CD4-positive, alpha-beta T cell treated with Interleukin-12 subunit alpha and Interleukin-12 subunit beta, for 1 hour (primary cell): ENCODE measurements at places on chromosomes 7 and 10.

DNA sequence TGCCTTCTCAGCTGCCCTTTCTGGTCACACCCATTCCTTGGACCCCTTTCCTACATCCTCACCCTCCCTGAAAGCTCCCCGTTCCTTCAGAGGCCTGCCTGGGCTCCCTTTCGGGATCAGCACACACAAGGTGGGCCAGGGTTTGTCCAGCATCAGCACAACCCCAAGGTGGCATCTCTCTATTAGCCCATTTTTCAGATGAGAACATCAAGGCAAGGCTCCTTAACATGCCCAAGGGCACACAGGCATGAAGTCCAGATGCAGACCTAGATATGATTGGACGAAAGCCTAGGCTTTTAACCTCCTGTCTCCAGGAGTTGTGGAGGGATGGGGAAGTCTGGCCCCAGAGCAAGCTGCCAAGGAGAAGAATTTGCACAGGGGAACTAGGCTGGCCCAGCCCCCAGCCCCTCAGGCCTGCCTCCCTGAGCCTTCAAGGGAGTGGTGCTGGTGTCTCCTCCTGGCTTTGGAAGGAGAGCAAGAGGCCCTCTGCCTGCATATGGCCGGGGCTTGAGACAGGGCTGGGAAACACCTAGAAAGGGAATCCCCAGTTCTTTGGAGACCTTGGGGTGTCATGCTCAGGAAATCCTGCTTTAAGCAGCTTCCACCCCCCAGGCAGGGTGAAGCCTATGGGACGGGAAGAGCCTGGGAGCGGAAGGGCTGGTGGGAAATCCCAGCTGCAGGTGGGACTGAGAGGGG, 9.0 kb upstream of the VSIR start:
- DNase-seq, result no peak

DNA sequence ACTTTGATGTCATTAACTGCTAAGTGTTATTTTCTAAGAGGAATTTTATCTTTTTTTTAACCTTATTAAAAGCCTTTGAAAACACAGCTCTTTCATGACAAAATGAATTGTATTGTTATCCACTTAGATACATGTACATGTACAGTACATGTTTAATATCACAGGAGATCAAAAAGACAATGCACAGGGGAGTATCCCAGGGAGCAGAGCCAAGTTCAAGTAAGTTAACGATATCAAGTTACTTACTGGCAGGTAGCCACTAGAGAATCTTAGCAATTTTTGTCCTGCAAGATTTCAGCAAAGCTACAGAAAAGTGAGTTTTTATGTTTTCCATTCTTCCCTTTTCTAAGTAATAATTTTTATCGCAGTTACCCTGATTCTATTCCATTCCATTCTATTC, 33.9 kb upstream of the ARL4A start:
- DNase-seq, result no peak

DNA sequence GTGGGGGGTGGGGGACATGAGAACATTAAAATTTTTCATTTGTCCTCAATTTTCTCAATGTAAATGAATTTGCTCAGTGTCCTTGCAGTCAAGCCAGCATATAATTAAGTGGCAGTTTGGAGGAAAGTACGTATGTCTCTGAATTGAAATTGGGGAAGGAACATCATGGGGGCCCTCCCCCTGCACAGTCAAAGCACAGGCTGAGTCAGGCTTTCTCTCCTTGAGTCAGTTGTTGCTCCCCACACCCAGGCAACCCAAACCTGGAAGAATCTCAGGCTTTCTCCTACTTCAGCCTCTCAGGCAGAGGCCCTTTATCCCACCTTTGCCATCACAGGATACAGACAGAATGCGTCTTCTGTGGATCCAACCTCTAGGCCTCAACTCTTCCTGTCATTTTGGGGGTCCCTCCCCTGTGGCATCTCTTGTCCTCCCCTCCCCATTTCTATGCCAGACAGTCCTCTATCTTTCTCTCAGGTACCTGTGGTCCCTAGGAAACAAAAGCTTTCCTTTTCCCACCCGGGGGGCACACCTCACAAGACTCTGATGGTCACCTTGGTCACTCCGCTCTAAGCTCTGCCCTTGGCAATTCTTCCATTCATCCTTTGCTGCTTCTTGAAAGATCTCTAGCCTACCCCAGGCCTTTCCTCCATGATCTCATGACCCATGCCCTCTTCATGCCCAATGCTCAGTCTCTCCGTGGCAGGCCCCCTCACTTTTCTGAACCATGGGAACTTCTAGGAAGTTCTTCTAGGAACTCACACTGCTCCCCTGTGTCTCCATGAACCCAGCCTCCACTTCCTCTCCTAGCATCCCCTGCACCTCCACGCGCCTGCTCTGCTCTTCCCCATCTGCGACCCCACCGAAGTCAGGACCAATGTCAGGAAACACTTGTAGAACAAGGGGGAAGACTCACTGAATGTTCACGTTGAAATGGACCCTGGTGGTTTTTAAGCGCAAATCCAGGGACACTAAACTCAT, 40.4 kb downstream of the CREB3L2 start:
- DNase-seq, result no peak

GRCh38 chr10:84194424-84195043, at the start of gene CDHR1:
CDHR1 (plus strand) TSS chr10:84194537; CDS start chr10:84194761, 224 bp downstream.
- DNase-seq, result peak; percentile 62

GRCh38 chr10:88608052-88608732, 21.6 kb downstream of the LIPJ start:
- DNase-seq, result no peak

DNA sequence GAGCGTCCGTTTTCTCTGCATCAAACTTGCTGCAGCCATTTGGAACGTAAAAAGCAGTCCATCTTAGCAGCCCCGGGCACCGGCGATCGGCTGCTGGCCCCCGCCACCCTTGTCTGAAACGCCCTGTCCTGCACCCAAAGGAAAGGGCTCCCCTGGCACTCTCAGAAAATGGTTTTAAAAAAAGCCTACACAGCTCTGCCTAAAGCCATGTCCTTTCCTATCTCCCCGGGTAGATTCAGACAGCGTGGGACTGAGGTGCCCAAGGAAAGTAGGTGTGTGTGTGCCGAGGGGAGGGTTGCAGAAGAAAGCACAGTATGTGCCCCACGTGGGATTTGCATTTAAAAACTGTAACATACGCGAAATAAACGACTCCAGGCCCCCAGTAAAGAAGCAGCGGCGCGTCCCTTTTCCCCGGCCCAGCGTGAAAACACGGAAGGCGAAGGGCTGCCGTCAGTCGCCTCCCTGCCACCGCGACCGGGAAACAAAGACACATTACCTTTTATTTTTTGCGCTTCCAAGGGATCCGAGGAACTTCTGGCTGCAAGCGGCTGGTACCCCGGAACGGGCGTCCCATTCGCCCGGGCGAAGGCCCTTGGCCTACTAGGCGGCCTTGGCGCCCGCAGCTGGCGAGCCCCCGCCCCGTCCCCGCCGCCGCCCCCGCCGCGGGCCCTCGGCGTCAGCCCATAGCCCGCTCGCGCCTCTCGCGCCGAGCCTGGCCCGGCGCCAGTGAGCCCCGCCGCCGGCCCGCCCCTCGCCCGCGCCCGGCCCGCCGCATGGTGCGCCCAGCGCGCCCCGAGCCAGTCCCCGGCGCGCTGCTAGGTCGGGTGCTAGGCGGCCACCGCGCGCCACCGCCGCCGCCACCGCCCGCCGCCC, 304.6 kb downstream of the PRPF18 start:
- DNase-seq, result no peak

DNA sequence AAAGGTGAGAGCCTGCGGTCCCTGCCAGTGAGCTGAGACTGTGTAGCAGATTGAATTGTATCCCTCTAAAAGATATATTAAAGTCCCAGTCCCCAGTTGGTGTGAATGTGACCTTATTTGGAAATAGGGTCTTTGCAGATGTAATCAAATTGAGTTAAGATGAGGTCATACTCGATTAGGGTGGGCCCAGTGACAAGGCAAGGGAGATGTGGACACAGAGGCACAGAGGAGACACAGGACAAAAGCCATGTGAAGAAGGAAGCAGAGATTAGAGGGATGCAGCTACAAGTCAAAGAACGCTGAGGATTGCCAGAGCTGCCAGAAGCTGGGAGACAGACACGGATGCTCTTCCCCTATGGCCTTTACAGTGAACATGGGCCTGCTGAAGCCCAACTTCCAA, 104.3 kb downstream of the CLEC2L start:
- DNase-seq, result no peak

- no peak for DNase-seq
Measured at GRCh38 chr10:108375691-108376090, 1211.2 kb upstream of the SORCS1 start.

- DNase-seq, result no peak
Measured at GRCh38 chr7:1460821-1461645, 1.8 kb upstream of the MICALL2 start.
